AG04450 (cell line): ENCODE measurements at places on chromosomes 5 and 9.
A peak's percentile ranks its signal among the peaks of the same experiment; 100 is the strongest.

- peak; percentile 45 for DNase-seq
Observed at GRCh38 chr9:96486386-96487028, 36.5 kb downstream of the HABP4 start.

DNA sequence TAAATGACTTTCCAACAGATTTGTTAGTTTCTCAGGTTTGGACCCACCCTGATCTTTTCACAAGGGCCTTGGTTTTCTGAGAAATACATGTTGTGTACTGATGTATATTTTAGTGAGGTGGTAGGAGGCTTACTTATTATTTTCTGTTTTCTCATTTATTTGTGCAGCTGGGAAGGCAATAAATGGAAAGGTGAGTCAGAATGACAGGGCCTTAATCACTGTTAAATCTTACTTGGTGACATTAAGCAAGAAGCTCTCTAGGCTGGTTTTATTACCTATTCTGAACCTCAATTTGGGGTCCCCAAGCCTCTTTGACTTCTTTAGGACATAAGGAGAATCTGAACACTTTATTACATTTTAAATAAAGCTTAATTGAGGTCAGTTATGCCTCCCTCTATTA lies 214.0 kb upstream of the DAB2 start:
- DNase-seq = no peak

- no peak for DNase-seq
Observed at GRCh38 chr5:79295029-79295428, 59.1 kb downstream of the JMY start.

- DNase-seq = no peak
Observed at GRCh38 chr5:122816756-122817155, 28.7 kb upstream of the SNX24 start.
